ENCODE measurements at places on chromosomes 6 and 20. TPM values are rescaled to one million over a fixed set of nuclear protein-coding genes. Genes with fewer than 3 reads are reported as not detected.

- DNase-seq, result peak; percentile 60
Measured at GRCh38 chr20:50191544-50192363, 1.1 kb downstream of the CEBPB start.

- no peak for DNase-seq
Measured at GRCh38 chr20:30488941-30489613, 768.4 kb upstream of the DEFB115 start.

GRCh38 chr6:138520463-138520862, 21.2 kb upstream of the NHSL1 start:
- DNase-seq, result no peak

DNA sequence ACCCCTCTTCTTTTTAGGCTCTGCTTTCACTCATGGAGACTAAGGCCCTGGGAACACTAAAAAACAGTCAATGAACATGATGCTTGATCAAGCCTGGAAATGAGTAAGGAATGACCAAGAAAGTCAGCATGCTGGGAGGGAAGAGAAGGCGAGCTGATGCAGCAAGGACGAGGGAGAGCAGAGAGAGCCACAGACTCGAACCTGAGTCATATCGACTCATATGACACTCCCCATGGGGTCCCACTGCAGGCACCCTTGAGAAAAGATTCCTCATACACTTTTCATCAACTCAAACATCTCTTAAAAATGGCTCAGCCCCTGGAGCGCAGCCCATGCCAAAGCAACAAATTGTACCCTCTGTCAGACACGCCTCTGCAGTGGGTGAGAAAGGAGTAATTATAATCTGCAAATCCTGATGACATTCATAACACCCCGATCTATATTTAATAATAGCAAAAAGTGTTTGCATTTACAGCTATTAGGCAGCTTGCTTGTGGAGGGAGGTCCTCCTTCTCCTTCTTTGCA, 127.2 kb downstream of the F13A1 start:
- DNase-seq, result no peak

- no peak for DNase-seq
Measured at GRCh38 chr6:22298475-22298890, 1.6 kb upstream of the PRL start.

DNA sequence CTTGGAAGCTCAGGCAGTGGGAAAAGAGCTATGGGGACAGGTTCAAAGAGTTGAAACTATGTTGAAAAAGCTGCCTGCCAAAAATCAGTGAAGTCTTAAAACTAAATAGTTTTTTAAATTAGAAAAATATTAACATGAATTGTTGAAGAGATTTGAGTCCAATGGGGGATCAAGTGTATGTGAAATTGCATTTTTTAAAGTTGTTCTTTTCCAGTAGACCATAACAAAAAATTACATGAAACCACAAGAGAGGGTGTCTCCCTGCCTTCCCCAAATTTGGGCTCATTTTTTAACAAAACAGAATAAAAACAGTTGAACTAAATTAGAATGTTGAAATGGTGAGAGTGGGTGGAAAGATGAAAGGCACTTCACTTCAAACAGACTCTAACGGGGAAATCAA, 31.5 kb upstream of the COL10A1 start:
- no peak for DNase-seq

GRCh38 chr20:62307226-62308101, 4.7 kb downstream of the ADRM1 start:
- no peak for DNase-seq

DNA sequence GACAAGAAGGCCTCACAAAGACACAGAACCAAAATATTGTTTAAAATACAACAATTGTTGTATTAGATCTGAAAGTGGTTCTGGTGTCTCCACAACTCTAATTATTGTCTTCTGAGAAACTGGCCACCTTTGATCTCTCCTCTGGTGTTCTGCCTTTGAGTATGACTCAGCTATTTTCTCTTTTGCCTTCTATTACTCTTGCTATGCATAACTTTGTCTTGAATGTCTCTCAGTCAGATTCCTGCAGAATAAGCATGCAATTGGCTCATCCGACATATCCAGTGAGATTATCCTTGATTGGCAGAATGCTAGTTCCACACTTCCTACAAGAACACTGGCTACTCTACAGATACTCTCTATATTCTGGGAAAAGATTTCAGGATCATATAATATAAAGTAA, 14.3 kb upstream of the EPM2A start:
- DNase-seq, result no peak

GRCh38 chr6:165511807-165512206, 151.2 kb downstream of the PDE10A start:
- DNase-seq, result no peak

GRCh38 chr20:25692499-25692898, 4.2 kb downstream of the ZNF337 start:
- DNase-seq, result no peak

- DNase-seq, result no peak
Measured at GRCh38 chr6:101803136-101803535, 409.6 kb downstream of the GRIK2 start.

DNA sequence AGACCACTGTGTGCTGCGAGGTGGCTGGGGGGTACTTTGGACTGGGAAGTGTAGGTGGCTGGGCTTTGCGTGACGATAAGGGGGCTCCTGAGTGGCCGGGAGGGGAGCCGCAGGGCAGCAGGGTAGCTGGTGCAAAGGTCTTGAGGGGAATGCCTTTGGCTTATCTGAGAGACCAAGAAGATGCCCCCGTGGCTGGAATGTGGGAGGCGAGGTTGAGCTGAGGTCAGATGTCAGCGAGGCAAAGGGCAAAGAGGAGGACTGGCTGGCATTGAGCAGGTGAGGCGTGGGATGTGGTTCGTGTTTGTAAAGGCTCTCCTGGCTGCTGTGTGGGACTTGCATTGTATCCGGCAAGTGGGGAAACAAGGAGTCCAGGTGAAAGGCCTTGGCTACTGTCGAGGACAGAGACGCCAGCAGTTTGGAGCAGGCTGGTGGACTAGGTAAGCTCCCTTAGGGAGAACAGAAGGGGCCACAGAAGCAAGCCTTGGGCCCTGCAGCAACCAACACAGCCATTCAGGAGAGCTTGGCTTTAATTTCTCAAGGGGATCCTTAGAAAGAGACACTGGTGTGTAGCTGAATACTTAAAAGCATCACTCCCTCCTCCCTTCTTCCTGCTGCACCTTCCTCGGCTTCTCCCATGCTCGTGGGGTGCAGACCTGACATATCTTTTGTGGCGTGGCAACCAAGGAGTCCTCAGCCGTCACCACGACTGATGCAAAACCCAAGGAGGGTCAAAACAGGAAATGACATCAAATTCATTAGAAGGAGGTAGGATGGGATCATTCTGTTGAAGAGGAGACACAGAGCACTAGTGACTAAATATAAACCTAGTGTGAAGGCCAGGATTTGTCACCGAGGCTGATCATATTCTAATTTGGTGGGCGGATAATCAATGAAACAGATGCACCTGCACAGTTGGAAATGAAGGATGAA, 53.5 kb upstream of the ERVFRD-1 start:
- no peak for DNase-seq

GRCh38 chr20:38839563-38839962, 34.1 kb downstream of the PPP1R16B start:
- DNase-seq, result no peak

DNA sequence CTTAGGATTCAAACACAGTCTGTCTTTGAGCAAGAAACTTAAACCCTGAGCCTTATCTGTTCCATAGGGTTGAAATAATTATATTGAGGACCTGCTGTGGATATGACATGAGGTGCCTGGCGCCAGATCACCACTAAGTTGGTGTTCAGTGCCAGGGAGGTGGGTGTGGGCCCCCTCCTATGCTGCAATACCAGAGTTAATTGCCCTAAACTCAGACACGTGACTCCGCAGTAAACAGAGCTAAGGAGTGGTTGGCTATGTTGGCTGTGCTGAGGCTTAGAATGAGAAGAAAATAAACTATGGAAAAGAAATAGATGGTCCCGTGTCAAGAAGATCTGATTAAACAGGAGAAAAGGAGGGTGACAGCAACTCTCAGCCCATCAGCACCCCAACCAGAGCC, 419.4 kb upstream of the JARID2 start:
- DNase-seq, result no peak

GRCh38 chr6:32941214-32941768, 463 bp upstream of the HLA-DMB start:
- DNase-seq, result peak; percentile 85

DNA sequence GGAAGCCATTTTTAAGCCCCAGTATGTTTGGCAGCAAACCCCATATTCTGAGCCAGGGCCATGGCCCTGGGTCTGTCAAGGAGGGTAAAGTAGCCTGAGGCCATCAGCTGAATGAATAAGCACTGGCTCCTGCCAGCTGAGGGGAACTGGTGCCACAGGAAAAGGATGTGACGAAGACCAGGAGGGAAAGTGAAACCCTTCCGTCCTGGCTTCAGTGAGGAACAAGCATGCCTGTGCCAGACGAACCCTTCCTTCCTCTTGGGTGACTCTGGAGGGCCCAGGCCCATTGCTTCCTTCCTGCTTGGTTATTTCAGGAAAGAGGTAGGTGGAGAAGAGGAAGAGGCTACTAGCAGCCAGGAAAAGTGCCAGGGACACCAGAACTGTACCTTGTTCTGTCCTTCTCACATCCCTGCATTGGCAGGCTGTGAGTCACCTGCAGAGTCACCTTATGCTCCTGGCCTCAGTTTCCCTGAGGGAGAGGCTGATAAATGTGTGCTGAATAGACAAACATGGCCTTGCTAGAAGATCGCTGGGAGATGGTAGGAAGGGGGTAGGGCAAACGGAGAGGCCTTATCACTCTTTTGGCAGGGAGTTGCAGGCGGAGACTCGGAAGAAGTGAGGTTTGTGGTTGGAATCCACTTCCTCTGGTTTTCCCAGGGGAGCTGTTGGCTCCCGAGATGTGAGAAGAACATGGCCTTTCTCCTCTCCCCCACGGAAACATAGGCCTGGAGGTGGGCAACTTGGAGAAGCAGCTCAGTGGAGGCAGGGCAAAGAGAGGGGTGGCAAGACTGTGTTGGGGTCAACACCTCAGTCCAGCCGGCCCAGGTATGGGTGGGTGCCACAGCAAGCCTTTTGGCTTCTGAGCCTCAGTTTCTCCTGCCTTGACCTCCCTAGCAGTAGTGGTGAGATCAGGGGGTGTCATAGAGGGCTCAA, 37.4 kb downstream of the COX4I2 start:
- no peak for DNase-seq

DNA sequence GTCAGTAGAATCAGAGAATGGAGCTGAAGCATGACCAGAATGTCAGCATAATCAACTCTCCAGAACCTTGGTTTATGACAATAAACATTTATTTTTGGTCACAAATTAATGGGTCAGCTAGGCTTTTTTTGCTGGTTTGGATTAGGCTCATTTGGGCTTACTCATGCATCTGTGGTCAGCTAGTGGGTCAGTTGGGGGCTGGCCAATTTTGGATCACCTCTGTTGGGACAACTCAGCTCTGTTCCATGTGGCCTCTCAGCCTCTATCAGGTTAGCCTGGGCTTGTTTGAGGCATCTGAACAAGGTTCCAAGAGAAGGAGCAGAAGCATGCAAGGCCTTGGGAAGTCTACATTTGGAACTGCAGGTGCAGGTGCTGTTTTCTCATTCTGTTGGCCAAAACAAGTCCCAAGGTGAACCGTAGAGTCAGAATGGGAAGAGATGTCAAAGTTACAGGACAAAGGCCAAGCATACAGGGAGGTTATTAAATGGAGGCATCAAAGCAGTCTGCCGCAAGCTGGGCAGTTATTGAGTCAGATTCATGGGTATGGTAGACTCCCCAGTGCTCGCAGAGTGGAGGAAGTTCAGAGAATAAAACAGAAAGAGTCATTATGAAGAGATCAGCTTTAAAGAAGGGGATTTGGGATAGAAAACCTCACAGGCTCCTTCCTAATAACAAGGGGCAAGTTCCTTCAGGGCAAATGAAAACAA, 173.0 kb downstream of the PLCB4 start:
- DNase-seq, result no peak

- DNase-seq, result peak; percentile 19
Measured at GRCh38 chr20:13492001-13492481, 146.7 kb downstream of the TASP1 start.

- peak; percentile 76 for DNase-seq
Measured at GRCh38 chr20:62065674-62066338, at the start of gene TAF4. Gene TAF4, minus strand, starts transcription at chr20:62065881. Its CDS starts 71 bp downstream, at chr20:62065810.

DNA sequence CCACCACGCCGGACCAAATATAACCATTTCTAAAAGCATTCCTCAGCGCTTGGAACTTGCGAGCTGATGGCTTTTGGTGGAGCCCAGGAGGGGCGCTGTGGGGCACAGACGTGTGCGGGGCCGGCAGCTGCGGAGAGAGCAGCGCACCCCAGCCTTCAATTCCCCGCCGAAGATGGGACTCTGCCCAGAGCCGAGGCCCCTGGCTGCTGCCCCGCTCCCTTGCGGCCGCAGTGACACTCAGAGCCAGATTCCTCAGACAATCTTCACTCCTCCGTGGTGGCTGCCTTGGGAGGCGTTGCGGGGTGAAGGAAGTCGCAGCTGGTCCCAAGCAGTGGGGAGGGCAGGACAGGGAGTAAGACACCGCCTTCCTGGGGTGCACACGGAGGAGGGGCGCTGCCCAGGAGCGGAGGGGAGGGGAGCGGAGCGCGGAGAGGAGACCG, 87.7 kb downstream of the TMEM242 start:
- DNase-seq, result peak; percentile 65

DNA sequence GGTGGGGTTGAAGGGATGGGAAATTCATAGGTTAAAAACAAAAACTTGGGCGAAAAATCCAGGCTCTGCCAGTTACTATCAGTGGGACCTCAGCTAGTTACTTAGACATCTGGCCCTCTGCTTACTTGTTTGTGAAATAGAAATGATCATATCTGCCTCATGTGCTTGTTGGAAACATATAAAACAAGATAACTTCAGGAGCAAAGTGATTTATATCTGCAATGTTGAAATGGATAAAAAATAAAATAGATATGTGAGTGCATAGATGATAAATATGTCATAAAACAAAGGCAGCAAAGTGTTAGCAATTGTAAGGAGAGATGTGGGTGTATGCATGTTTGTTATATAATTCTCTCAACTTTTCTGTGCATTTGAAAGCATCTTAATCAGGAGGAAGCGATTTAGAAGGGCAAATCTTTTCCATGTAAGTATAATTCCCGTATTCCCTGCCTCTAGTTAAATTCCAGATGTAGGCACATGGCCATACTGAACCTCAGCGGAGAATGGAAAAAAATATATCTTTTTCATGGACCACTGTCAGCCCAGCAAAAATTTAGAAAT, 579.0 kb upstream of the FLRT3 start:
- DNase-seq, result no peak

C6orf132 gene
- polyA plus RNA-seq, result 4.4 TPM

RPRD1B gene
- 43.6 TPM for polyA plus RNA-seq

GNAS-AS1 gene
- polyA plus RNA-seq, result 1.0 TPM

GTF2H4 gene
- polyA plus RNA-seq, result 45.4 TPM

PAQR8 gene
- polyA plus RNA-seq, result 26.3 TPM

TCF21 gene
- 202 TPM for polyA plus RNA-seq

ZC2HC1B gene
- polyA plus RNA-seq, result not detected

SYCP2 gene
- polyA plus RNA-seq, result 10.7 TPM

KIAA0408 gene
- 4.4 TPM for polyA plus RNA-seq

PHACTR3 gene
- polyA plus RNA-seq, result 12.4 TPM

All from left kidney (tissue), 8 donors.